ENCODE measurements at places on chromosomes 2 and 18. TPM values are rescaled to one million over a fixed set of nuclear protein-coding genes. Genes with fewer than 3 reads are reported as not detected.
A peak's percentile ranks its signal among the peaks of the same experiment; 100 is the strongest.

NPHP1 gene
- 1.5 TPM for total RNA-seq

PSMA8 gene
- total RNA-seq: 2.1 TPM

DNA sequence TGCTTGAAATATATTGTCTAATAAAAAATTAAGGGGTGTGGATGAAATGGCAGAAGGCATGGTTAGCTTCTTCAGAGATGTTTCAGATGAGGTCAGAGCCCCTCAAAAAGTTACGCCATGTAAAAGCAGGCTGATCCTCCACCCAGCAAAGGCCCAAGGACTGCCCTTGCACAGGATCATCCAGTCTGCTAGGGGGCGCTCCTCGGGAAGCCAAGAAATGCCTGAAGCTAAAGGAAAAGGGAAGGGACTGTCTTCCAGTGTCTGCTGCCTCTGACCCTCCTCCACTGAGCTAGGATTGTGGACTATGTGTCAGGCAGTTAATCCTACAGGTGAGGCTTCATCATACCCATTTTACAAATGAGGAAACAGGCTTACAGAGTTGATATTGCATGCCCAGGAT, 33.8 kb upstream of the TEX51 start:
- DNase-seq: no peak

- no peak for DNase-seq
Observed at GRCh38 chr18:8207996-8208395, 401.2 kb upstream of the RAB12 start.

DNA sequence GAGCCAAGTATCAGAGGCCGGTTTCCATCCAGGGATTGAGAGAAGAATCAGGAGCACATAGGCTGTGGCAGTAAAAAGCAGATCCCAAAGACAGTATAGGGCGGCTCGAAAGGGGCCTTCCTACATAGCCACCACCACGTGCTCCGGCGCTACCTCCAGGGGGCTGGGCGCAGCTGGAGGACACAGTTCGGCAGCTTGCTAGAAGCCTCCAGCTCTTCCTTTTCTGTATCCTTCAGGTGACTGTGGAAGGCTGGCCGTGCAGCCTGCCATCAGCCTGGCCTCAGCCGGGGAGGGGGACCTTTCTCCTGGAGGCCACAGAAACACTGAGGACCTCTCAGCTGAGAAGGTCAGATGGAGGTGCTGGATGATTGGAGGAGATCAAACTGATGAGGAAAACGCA, 183.6 kb upstream of the GLI2 start:
- DNase-seq: no peak

KHK gene
- total RNA-seq: 5.2 TPM

CROCC2 gene
- total RNA-seq: not detected

DNA sequence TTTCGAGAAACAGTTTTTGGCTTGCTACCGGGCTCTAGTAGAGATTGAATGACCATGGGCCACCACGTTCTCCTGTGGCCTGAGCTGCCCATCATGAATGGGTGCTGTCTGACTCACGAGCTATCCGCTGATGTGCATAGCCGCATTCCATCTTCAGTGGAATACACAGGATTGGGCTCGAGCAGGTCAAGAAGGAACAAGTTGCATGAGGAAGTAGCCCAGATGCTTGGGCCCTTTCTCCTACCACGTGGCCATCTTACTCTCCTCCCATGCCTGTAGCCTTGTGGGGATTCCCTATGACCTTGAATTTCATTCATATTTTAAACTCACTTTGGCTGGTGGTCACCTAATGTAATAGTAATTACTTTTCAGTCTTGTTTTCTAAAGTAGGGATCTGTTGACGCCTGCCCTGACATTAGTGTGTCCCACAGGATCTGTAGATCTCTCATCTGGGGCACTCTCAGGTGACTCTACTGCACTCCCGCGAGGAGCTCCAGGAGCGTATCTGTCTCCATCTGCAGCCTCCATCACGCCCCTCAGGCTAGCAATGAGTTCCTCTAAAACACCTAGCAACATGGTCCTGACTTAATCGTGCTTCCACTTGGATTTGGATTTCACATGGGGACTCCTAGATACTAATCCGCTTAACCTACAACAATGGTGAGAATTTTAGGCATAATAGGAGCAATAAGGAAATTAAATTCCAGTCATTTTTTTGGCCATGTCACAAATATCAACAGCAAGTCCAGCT, 67.8 kb downstream of the PSMG2 start:
- DNase-seq: no peak

GRCh38 chr18:12056034-12056883, 37.4 kb upstream of the ANKRD62 start:
- DNase-seq: no peak

HOXD13 gene
- total RNA-seq: not detected

DNA sequence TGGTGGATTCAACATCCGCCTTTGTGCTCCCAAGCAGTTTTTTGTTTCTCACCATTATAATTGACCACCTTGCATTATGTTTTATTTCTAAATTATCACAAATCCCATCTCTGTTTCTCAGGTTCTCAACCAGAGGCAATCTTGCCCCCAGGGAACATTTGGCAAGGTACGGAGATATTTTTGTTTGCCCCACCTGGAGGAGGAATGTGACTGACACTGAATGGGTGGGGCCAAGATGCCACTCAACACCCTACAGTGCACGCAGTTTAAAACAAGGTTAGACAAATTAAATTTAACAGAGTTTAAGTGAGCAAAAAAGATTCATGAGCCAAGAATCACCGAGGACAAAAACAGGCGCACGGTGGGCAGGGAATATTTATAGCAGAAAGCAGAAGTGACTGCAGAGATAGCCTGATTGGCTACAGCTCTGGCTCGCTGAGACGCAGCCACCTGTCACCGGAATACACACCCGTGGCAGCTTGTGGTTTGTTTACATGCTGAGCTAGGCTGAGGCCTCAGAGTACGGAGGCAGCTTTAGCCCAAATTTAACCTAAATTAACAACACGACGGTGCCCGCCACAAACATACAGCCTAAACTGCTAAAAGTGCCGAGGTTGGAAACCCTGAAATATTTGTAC, 150.0 kb upstream of the ALKAL2 start:
- DNase-seq: peak; percentile 27

GRCh38 chr2:224798180-224798579, 82.0 kb upstream of the CCDC195 start:
- no peak for DNase-seq

GRCh38 chr2:100878000-100878791, 58.3 kb downstream of the NPAS2 start:
- DNase-seq: no peak

Data from activated T-cell treated with anti-CD3 and anti-CD28 coated beads, Interleukin-2, amount 50 U/mL, for 4 hours (primary cell).